ENCODE measurements at places on chromosomes 12 and 14. TPM values are rescaled to one million over a fixed set of nuclear protein-coding genes. Genes with fewer than 3 reads are reported as not detected.

DNA sequence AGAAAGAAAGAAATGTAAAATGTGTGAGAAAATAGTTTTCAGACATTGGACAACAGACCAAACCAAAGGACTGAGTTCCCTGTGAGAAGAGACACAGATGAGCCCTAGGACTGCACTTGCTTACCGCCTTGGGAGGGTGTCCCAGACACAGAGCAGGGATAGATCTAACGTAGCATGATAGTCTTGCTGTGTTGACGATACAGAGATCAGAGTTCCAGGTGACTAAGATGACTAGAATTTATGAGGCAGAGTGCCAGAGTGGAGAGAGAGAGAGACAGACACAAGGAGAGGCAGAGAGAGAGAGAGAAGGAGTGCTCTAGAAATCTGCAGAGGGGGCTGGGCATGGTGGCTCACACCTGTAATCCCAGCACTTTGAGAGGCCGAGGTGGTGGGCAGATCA is 148.2 kb upstream of the LMNTD1 start:
- DNase-seq: no peak

GRCh38 chr12:10111451-10111850 is 12.7 kb upstream of the CLEC1A start:
- DNase-seq: no peak

ERP27 gene
- polyA plus RNA-seq: 41.8 TPM

SERPINA9 gene
- polyA plus RNA-seq: not detected

HOXC12 gene
- not detected for polyA plus RNA-seq

- no peak for DNase-seq
Measured at GRCh38 chr14:84085493-84085892, 1444.5 kb upstream of the FLRT2 start.

DNA sequence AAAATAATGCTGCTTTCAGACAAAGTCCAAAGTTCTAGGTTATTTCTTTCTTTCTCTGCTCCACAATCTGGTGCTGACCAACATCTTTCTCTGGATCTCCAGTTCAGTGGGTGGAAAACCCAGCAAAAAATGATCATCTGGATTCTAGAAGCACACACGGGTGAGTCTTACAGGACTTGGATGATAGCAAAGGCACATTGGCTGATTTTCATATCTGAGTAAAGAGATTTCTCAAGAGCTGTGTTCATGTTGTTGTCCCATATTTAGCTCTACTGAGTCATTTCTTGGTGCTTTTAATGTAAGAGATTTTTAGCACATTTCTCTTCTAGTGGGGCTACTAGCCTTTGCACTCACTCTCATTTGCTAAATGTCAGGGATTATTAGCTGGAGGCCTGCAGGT is 336.7 kb downstream of the GALC start:
- DNase-seq: no peak

DNA sequence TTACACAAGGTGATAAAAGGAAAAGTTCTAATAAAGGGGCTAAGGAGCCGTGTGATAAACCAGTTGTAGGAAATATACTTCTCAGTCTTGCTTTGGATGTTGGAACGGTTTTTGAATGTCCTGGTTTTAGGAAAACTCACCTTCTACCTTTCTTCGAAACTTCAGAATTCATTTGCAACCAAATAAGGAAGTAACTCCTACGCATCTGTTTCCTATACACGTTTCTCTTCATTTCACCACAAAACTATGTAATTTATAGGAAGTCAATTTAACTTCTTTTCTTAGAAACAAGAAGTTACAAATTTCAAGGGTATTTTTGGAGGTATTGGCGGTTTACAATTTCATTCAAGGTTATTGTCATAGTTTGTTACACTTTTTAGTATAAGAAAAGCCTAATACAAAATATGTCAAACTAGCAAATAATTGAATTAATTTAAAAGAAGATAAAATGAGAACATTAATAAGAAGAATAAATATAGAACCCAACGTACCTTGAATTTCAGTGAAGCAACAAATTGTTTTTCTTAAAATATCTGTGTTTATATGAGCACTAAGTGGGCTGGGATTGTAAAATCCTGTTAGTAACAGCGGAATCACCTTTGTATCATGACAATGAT is 33.2 kb upstream of the CD69 start:
- DNase-seq: no peak

- no peak for DNase-seq
Measured at GRCh38 chr12:123037791-123038190, 57.3 kb downstream of the ARL6IP4 start.

DNA sequence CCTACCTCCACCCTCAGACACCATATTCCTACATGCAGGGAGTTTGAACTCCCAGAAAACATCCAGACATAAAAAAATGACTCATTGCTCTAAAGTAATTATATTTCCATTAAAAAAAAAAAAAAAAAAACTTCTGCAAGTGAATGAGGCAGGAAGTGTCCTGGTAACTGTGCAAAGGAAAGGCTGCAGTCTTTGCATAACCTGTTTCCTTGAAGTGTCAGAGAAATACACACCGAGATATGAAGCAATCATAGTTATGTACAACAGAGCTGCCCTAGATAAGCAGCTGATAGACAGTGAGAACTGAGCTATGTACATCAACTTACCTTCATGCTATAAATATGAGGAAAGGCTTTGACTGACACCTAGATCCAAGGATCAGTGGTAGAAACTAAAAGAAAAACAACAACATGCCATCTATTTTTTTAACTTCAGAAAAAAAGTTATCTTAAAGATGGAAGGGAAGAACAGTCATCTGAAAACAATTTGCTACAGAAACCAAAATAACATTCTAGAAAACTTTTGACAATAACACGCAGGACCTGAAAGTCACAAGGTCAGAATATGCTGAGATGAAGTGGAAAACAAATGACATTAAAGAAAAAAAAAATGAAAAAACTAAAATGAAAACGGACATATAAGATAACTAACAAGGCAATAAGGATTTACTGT is 263.2 kb downstream of the SEC23A start:
- no peak for DNase-seq

DNA sequence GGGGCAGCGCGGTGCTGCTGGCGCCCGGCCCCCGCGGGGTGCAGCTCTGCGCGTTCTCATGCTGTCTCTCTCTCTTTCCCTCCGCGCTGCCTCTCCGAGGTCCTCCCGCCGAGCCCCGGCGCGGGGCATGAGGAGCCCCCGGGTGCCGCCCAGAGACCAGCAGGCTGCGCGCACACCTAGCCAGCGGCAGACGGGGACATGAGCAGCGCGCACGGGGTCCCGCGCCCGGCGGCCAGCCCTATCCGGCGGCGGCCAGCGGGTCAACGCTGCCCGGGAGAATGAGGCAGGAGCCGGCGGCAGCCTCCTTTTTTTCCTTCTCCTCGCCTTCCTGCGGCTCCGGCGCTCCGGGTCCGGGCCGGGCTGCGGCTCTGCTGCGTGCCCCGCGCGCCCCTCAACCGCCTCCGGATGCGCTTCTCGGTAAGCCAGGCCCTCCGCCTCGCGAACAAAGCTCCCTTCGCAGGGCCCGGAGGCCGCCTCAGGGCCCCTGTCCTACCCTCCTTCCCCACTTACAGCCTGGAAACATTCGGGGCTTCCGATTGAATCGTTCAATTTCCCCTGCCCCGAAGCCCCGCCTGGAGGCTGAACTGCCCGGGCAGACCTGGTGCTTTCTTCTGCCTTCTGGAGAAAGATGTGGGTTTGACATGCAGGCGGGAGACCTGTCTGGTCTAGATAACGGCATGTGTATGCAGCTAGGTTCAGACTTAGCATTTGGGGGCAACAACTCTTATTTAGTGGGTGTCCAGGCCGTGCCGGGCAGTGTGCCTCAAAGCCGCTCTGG is at the start of gene TUNAR:
Gene TUNAR, plus strand, starts transcription at position 72 of the 778 bp plus-strand sequence.
- DNase-seq: no peak

- DNase-seq: peak; percentile 91
Measured at GRCh38 chr14:106556665-106557289, 1030.4 kb downstream of the TMEM121 start.

GRCh38 chr14:24605435-24606190 is 3.9 kb downstream of the GZMH start:
- peak; percentile 43 for DNase-seq

GRCh38 chr12:121921066-121921465 is 2.7 kb downstream of the CFAP251 start:
- DNase-seq: no peak

AQP5 gene
- polyA plus RNA-seq: 2.8 TPM

ABCC9 gene
- polyA plus RNA-seq: 1.4 TPM

- no peak for DNase-seq
Measured at GRCh38 chr12:108611884-108612415, 14.1 kb upstream of the TMEM119 start.

GRCh38 chr12:58067610-58068387 is 126.4 kb downstream of the ATP23 start:
- DNase-seq: no peak

DNA sequence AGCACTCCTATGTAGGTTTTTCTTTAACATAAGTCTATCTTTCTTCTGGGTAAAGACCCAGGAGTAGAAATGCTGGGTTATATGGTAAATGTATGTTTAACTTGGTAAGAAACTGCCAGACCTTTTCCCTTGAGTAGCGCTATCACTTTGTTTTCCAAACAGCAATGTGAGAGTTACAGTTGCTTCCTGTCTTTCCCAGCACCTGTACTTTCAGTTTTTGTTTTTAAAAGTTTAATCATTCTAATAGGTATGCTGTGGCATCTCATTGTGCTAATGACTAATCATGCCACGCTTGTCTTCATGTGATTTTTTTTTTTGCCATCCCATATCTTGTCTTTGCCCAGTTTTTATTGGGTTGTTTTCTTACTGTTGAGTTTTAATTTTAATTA is 28.1 kb downstream of the GIT2 start:
- no peak for DNase-seq

LIMA1 gene
- polyA plus RNA-seq: 19.8 TPM

DNA sequence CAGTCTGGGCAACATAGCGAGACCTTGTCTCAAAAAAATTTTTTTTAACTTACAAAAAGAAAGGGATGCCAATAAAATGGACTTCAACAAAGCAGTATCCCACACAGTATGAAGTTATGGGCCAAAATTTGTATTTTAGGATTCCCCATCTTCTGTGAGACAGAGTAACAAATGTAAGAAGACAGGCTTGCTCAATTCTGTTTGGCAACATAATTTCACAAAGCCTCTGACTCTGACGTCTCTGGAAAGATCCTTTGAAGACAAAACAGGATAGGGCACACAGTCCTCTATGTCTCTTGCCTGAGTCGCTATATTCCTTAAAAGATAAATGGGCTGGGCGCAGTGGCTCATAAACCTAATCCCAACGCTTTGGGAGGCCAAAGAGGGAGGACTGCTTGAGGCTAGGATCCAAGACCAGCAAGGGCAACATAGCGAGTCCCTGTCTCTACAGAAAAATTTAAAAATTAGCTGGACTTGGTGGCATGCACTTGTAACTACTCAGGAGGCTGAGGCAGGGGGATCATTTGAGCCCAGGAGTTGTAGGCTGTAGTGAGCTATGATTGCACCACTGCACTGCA is 1.1 kb upstream of the HOMEZ start:
- DNase-seq: no peak

GRCh38 chr12:75020068-75020557 is 189.5 kb downstream of the KCNC2 start:
- DNase-seq: no peak

Measured in pancreas (tissue), 10 donors.